LoVo (cell line): ENCODE measurements at places on chromosomes 4 and X.

- DNase-seq: no peak
These were observed 2.9 kb downstream of the ARHGAP4 start for GRCh38 chrX:153922932-153923857.

DNA sequence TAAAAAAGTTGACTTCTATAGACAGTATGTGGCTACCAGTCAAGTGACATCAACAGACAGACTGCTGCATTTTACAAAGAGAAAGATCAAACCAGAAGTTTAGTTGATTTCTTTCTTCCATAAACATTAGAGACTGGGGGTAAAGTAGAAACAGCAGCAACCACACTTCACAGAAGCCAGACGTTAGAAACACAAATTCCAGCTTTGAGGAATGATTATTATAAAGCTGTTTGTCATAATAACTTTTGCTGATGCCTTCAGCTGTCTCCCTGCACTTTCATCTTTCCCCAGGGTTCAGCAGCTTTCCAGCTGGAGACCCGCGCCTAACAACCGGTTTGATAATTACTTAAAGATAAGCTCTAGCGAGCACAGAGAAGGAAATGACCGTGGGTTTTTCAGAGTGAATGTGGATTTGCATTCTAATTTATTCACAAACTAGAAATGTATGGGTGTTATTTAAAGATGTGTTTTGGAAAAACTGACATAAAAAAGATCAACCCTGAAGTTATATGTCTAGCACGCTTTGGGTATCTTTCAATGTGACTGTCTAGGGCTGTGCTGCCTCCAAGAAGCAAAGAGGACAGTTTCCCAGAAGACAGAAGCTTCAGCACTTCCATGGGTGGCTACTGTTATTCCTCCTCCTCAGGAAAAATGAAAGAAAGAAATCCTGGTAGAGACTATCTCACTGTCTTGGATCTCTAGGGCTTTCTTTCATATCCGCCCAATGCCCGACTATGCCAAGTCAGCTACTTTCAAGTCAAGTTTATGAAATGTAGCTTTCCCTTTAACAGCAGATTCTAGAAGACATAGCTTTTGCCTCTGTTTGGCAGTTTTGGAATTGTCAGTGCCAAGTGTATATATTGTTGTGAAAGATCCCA is 15.0 kb upstream of the ENAM start:
- no peak for DNase-seq

DNA sequence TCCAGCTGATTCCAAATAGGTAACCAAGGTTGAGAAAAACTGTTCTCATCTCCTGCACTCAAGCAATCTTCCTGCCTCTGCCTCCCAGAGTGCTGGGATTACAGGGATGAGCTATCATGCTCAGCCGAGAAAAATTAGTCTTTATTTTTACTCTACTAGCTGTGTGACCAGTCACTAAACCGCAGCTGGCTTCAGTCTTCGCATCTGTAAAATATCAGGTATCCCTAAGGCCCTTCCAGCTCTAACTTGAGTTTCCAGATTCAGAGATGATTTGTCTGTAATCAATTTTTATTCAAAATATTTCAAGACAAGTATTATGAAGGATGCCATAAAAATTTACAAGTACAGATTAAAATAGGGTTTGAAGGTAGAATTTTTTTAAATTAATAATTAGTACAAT is 3.5 kb downstream of the ADH6 start:
- DNase-seq: no peak

- no peak for DNase-seq
These were observed 30.7 kb downstream of the SRPX2 start for GRCh38 chrX:100674705-100675104.

DNA sequence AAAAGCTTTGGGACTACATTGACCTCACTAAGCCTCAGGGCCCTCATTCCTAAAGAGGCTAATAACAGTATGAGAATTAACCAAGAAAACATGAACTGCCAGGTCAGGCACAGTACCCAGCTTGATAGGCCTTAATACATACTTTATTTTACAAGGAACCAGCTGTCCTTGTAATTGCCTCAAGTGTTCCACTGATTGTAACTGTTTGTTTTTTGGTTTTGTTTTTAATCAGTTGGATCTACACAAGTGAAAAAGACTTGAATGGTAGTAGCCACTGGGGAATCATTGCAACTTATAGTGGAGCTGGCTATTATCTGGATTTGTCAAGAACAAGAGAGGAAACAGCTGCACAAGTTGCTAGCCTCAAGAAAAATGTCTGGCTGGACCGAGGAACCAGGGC is 35.6 kb downstream of the PKD2 start:
- no peak for DNase-seq
